Colonic mucosa (tissue), 4 donors: ENCODE measurements at places on chromosomes 12 and 14.
A peak's percentile ranks its signal among the peaks of the same experiment; 100 is the strongest.

GRCh38 chr12:104279164-104279563 is 24.4 kb upstream of the EID3 start:
- DNase-seq = no peak

DNA sequence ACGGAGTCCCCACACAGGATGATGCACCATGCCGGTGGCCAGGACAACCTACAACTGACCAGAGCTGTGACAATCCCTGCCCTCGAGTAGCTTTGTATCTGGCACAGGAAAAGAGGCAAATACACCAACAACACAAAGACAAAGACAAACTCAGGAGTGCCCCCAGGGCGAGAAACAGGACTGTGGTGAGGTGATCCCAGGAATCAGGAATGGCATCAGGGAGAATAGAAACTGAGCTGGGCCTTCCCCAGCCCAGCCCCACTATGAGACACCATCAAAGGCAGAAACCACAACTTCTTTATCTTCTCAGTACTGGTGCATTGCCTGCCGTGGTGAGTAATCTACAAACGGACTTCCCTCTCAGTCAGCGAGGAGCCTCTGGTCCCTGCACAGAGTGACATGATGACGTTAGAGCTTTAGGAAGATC is 157.7 kb downstream of the TTC7B start:
- DNase-seq = no peak

- DNase-seq = peak; percentile 3
Measured at GRCh38 chr14:76715511-76716081, 45.7 kb upstream of the VASH1 start.

GRCh38 chr12:39824505-39825212 is 205.1 kb upstream of the ABCD2 start:
- no peak for DNase-seq

DNA sequence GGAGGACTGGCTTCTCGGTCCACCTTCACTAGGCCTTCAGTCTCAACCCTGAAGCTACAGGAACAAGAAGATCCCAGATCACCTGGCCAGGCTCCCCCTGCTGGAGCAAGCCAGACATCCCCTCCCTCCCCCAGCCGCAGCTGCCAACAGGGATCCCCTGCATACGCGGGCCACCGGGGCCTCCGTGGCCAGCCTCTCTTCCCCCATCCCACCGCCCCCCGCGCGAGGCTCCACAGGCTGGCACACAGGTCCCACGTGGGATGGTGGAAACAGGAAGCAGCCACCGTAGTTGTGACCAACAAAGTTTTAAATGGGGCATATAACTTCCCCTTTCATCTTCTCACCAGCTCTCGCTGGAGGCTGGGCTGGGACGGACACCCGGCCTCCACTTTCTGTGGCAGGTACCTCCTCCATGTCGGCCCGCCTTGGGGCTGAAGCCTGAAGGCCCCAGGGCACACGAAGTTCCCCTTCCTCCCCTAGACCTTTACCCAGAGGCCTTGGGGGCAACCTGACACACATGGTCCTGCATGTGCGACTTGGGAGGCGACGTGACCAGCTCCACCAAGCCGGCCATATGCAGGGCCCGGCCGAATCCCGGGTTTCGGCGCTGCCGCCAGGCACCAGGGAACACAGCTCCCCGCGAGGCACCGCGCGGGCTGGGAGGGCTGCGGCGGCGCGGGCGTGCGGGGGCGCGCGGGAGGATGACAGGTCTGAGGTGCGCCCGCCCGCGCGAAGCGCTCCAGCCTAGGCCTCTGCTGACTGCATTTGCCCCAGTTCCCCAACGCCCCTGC is 44.4 kb upstream of the PNMA1 start:
- peak; percentile 87 for DNase-seq

- no peak for DNase-seq
Measured at GRCh38 chr14:58533446-58533845, 104.3 kb upstream of the DACT1 start.

GRCh38 chr14:92416544-92416943 is 93.6 kb downstream of the SLC24A4 start:
- no peak for DNase-seq

GRCh38 chr12:51242876-51243275 is 4.2 kb downstream of the DAZAP2 start:
- DNase-seq = no peak

- no peak for DNase-seq
Measured at GRCh38 chr12:69059465-69060457, 126.8 kb upstream of the CPM start.
